Stimulated activated CD4-positive, alpha-beta T cell treated with anti-CD3 and anti-CD28 coated beads, TNF-alpha, amount 100 ng/mL, for 48 hours (primary cell): ENCODE measurements at places on chromosomes 5 and 9.

DNA sequence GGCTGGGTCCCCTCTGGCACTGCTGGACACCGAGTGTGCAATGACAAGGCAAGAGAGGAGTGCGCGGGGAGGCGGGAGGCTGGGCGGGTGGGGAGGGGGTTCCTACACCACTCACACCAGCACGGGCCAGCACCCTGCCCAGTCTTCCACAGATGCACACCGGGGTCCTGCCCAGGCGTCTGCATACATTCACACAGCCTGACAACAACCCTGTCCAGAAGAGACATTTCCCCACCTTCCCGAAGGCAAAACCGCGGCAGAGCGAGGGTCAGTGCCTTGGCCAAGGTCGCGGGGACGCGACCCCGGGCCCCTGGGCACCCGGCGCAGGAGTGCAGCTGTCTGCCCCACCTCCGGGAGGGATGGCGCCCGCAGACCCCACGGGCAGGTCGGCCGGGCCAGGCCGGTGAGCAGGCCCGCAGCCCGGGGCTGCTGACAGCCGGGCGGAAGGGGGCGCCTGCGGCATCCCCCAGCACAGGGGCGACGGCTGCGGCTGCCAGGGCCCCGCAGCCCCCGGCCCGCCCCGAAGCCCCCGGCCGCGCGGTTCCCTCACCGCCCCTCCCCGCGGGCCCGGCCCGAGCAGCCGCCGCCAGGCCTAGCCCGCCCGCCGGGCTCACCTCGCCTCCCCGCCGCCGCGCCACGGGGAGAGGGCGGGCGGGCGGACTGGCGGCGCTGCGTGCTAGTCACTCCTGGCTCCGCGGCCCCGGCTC, 496 bp downstream of the MAPK9 start:
- DNase-seq, result peak; percentile 25

- DNase-seq, result no peak
Observed at GRCh38 chr9:16356196-16356765, 514.2 kb downstream of the BNC2 start.

- DNase-seq, result no peak
Observed at GRCh38 chr9:113446323-113446740, 17.2 kb upstream of the RGS3 start.

DNA sequence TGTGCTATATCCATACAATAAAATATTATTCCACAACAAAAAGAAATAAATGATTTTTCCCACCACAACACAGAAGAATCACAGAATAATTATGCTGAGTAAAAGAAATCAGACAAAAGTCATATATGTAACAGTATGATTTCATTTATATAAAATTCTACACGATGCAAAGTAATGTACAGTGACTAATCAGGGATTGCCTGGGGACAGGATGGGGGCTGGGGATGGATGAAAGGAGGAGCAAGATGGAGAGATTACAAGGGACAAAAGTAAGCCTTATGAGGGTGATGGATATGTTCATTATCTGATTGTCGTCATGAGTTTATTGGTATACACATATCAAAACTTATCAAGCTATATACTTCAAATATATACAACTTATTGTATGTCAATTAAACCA, 154.0 kb downstream of the FBN2 start:
- DNase-seq, result no peak
